SK-N-SH (cell line): ENCODE measurements at places on chromosomes 1 and 21. TPM values are rescaled to one million over a fixed set of nuclear protein-coding genes. Genes with fewer than 3 reads are reported as not detected.

DNA sequence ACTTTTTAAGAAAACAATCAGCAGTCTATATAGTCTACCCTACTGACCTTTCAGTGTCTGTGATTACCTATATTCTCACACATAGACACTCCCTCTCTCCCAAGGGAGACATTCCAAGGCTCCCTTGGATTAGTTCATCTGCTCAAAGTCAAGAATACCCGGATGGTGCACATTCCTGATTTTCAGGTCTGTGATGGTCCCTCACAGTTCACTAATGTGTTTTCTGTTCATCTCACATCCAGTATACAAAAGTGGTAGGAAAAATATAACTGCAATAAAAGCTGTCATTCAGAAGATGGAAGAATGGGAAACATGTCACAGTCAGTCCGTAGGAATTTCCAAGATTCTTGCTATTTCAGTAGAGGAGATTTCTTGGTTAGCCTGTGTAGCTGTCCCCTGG is 224.1 kb upstream of the CACYBP start:
- H3K4me1 ChIP-seq: no peaks in the 10 kb centered on the region
- no peaks in the 10 kb centered on the region for H3K36me3 ChIP-seq
- H3K27ac ChIP-seq: no peak overlapping the region

DNA sequence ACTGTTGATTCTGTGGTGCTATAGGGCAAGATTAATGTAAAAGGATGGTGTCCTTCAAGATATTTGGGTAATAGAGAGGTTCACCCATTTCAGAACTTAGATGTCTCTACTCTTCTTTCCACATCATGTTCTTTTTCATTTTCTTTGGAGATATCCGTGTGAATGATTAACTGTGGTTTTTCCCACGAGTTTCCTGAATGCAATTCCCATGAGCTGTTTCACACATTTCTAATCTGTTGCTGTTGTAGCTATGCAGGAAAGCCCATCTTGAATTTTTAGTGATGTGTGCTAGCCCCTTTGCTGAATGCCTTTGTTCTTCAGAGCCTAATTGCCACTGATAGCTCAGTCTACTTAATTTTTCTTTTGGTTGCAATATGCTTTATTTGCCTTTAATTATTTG is 27.6 kb downstream of the SNX27 start:
- peak overlapping the region; percentile 15; the same call in 1 of the 2 replicates for H3K27ac ChIP-seq
- H3K36me3 ChIP-seq: no peaks in the 10 kb centered on the region
- DNase-seq: no peak
- no peak overlapping the region for H3K4me3 ChIP-seq
- H3K27me3 ChIP-seq: no peaks in the 10 kb centered on the region

DNA sequence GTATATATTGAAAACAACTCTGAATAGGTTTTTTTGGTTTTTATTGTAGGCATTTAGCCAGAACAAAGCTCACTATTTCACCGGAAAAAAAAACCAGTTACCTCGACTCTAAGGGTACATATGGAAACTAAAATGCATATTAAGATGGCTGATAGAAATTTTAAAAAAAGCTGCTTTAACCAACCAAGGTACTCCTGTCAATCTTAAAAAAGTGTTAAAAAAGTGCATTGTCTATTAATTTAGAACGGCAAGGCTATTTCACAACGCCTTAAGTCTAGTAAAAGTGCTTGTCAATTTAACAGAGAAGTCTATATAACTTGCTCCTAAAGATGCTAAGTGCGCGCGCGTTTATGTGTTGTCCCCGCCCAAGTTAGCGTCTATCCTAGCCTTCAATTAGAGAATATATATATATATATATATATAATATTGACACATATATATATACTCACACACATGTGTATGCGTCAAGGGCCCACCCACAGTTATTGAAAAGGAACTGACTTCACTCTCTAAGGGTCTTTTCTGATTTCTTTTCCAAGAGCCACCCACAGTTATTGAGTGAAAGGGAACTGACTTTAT is 934 bp downstream of the ASPM start:
- peaks cover 14% of the 10 kb centered on the region for H3K4me1 ChIP-seq
- DNase-seq: no peak
- peak overlapping the region; percentile 89 for H3K27ac ChIP-seq
- H3K27me3 ChIP-seq: no peaks in the 10 kb centered on the region
- H3K36me3 ChIP-seq: peaks cover 17% of the 10 kb centered on the region

DNA sequence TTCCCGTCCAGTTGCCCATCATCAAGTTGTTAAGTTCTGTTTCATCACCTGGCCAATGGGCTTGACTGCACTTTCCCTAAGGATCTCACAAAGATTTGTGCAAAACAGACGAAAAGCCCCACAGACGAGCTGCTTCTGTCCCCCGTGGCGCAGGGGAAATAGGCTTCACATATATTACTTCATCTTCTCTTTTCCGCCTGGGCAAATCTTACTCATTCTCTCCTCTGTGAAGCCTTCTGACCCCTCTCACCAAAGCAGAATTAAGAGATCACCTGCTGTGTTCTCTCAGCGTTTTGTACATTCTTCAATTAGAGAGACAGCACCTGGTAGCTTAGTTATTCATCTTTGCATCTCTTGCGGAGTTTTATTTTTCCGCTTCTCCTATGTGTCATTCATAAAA is 129.8 kb downstream of the IGSF21 start:
- H3K27me3 ChIP-seq: no peaks in the 10 kb centered on the region
- H3K27ac ChIP-seq: no peak overlapping the region
- DNase-seq: no peak
- H3K36me3 ChIP-seq: no peaks in the 10 kb centered on the region

GRCh38 chr1:203519053-203519840 is 25.3 kb downstream of the OPTC start:
- no peak for DNase-seq
- no peaks in the 10 kb centered on the region for H3K27me3 ChIP-seq
- H3K4me1 ChIP-seq: peaks cover 37% of the 10 kb centered on the region
- no peak overlapping the region for H3K4me3 ChIP-seq

Gene FMO5
- 0.30 and 0.50 TPM in 2 replicates for polyA plus RNA-seq

Gene GPR37L1
- polyA plus RNA-seq: not detected in 2 replicates

DNA sequence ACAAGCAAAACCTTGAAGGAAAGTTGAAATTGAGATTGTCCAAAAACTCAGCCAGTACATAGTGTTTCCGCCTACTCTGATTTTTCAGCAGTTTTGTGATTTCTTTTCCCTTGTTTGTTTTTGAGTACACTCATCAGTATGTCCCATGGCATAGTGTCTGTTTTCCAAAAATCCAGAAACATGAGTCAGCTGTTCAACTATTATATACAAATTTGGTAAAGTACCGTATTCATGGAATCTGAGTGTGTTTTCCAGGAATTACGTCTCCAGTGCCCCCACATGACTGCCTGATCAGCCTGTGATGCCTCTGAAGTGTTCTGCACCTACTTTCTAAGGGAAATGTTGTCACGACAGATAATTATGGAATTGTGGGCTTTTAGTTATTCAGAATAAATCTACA is 186.8 kb downstream of the LTN1 start:
- no peak for DNase-seq
- no peak overlapping the region for H3K4me3 ChIP-seq
- no peaks in the 10 kb centered on the region for H3K36me3 ChIP-seq
- no peak overlapping the region for H3K27ac ChIP-seq
- no peaks in the 10 kb centered on the region; the same call in 1 of the 2 replicates for H3K4me1 ChIP-seq
- H3K27me3 ChIP-seq: no peaks in the 10 kb centered on the region

- no peak for DNase-seq
- H3K4me3 ChIP-seq: no peak overlapping the region
- no peak overlapping the region for H3K27ac ChIP-seq
- no peaks in the 10 kb centered on the region for H3K36me3 ChIP-seq
Measured at GRCh38 chr21:36550761-36551160, 70.8 kb upstream of the CLDN14 start.

- H3K4me3 ChIP-seq: no peak overlapping the region
- DNase-seq: no peak
- no peaks in the 10 kb centered on the region; the same call in none of the 2 replicates for H3K4me1 ChIP-seq
- H3K36me3 ChIP-seq: no peaks in the 10 kb centered on the region
- H3K27me3 ChIP-seq: no peaks in the 10 kb centered on the region
Measured at GRCh38 chr1:69739251-69739605, 171.5 kb downstream of the LRRC7 start.

Gene ETNK2
- polyA plus RNA-seq: 16.1 and 20.1 TPM in 2 replicates

GRCh38 chr21:14215971-14216641 is at the start of gene RBM11:
TSS of gene RBM11 (plus strand) at chr21:14216157. CDS start at chr21:14216187, 30 bp downstream.
- H3K4me3 ChIP-seq: peak within 1 kb of the TSS; percentile 55
- H3K27ac ChIP-seq: no peak within 1 kb of the TSS

Gene TNFSF4
- polyA plus RNA-seq: 25.9 and 44.6 TPM in 2 replicates

GRCh38 chr1:201254625-201255478 is 28.5 kb upstream of the PKP1 start:
- no peak overlapping the region for H3K4me3 ChIP-seq
- H3K27me3 ChIP-seq: no peaks in the 10 kb centered on the region

Gene THAP3
- polyA plus RNA-seq: 10.0 and 11.1 TPM in 2 replicates

DNA sequence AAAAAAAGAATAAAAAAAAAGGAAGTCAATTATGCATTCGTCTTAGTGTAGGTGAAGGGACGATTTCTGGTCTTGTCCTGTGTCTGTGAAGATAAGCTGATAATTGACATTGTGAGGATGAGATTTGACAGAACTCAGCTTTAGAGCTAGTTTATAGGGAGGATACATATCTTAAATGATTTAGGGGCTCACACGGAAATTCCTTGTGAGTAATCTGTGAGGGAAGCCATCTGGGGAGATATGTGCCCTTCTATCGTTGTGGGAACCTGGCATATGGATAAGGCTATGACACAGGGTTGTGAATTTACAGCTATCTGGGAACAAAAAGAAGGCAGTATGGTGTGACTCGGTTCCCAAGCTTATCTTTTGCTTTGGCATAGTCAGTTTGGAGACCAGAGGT is 71.1 kb downstream of the RABGAP1L start:
- H3K27me3 ChIP-seq: no peaks in the 10 kb centered on the region
- H3K36me3 ChIP-seq: peaks cover 2% of the 10 kb centered on the region; the same call in 1 of the 2 replicates
- H3K4me1 ChIP-seq: no peaks in the 10 kb centered on the region
- no peak for DNase-seq

- no peak overlapping the region for H3K27ac ChIP-seq
- DNase-seq: no peak
- H3K4me1 ChIP-seq: no peaks in the 10 kb centered on the region
- H3K4me3 ChIP-seq: no peak overlapping the region
- H3K36me3 ChIP-seq: no peaks in the 10 kb centered on the region
Measured at GRCh38 chr1:212328248-212328647, 43.0 kb downstream of the PPP2R5A start.

GRCh38 chr1:14949836-14950713 is 203.5 kb upstream of the TMEM51 start:
- no peak for DNase-seq
- no peaks in the 10 kb centered on the region for H3K27me3 ChIP-seq
- peaks cover 18% of the 10 kb centered on the region for H3K4me1 ChIP-seq
- no peak overlapping the region for H3K4me3 ChIP-seq

Gene DEPDC1
- 3.8 TPM in 2 replicates for polyA plus RNA-seq

- DNase-seq: peak; percentile 26
- H3K27me3 ChIP-seq: no peaks in the 10 kb centered on the region
- peaks cover 10% of the 10 kb centered on the region; the same call in 1 of the 2 replicates for H3K4me1 ChIP-seq
- no peak overlapping the region for H3K4me3 ChIP-seq
Measured at GRCh38 chr1:50750021-50750619, 209.9 kb downstream of the FAF1 start.

Gene NTMT2
- polyA plus RNA-seq: not detected in 2 replicates

Gene CHI3L2
- 0.92 and 0.97 TPM in 2 replicates for polyA plus RNA-seq

Gene SLC19A1
- 13.0 and 15.0 TPM in 2 replicates for polyA plus RNA-seq

- no peaks in the 10 kb centered on the region for H3K4me1 ChIP-seq
- no peaks in the 10 kb centered on the region for H3K36me3 ChIP-seq
- no peak overlapping the region for H3K4me3 ChIP-seq
- no peaks in the 10 kb centered on the region for H3K27me3 ChIP-seq
Measured at GRCh38 chr1:17957588-17958267, 149.9 kb upstream of the IGSF21 start.

- no peaks in the 10 kb centered on the region for H3K4me1 ChIP-seq
- H3K27ac ChIP-seq: no peak overlapping the region
- no peak for DNase-seq
- H3K27me3 ChIP-seq: no peaks in the 10 kb centered on the region
- no peak overlapping the region for H3K4me3 ChIP-seq
Measured at GRCh38 chr1:53982763-53983104, 35.3 kb downstream of the LDLRAD1 start.

Gene GCSAML
- polyA plus RNA-seq: not detected in 2 replicates

Gene THEMIS2
- polyA plus RNA-seq: 4.1 and 4.9 TPM in 2 replicates

Gene DUSP23
- polyA plus RNA-seq: 41.2 and 44.3 TPM in 2 replicates

Gene NIPAL3
- polyA plus RNA-seq: 20.3 and 28.6 TPM in 2 replicates

Gene LYSMD1
- polyA plus RNA-seq: 4.5 and 5.1 TPM in 2 replicates

Gene SIKE1
- 29.8 and 41.1 TPM in 2 replicates for polyA plus RNA-seq

Gene AKNAD1
- polyA plus RNA-seq: 0.70 and 0.71 TPM in 2 replicates

- H3K4me3 ChIP-seq: no peak overlapping the region
- no peaks in the 10 kb centered on the region for H3K36me3 ChIP-seq
- no peaks in the 10 kb centered on the region for H3K27me3 ChIP-seq
- no peaks in the 10 kb centered on the region for H3K4me1 ChIP-seq
Measured at GRCh38 chr1:29549001-29549400, 312.7 kb downstream of the PTPRU start.

GRCh38 chr1:186009039-186009737 is 275.0 kb downstream of the HMCN1 start:
- no peaks in the 10 kb centered on the region for H3K27me3 ChIP-seq
- DNase-seq: no peak
- no peak overlapping the region for H3K27ac ChIP-seq
- H3K4me1 ChIP-seq: peaks cover 16% of the 10 kb centered on the region; the same call in 1 of the 2 replicates
- H3K36me3 ChIP-seq: peaks cover 19% of the 10 kb centered on the region

DNA sequence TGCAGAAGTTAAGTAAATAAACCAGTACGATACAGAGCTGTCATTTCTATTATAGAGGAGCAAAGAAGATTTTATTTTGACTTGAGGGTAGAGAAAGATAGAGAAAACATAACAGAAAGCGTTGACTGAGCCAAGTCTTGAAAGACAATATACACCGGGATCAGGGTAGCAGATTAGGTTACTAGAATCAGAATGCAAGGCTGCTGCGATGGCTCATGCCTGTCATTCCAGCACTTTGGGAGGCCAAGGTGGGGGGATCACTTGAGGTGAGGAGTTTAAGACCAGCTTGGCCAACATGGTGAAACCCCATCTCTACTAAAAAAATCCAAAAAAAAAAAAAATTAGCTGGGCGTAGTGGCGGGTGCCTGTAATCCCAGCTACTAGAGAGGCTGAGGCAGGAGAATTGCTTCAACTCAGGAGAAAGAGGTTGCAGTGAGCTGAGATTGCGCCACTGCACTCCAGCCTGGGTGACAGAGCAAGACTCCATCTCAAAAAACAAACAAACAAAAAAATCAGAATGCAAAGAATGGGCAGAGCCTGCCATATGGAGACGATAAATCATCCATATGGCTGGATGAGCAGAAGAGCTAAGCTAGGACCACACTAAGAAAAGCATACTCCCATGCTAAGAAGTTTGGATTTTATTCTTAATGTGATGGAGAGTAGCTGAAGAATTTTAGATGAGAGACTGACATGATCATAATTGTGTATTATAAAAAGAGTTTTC is 9.9 kb upstream of the ABCD3 start:
- no peak for DNase-seq
- no peaks in the 10 kb centered on the region; the same call in 1 of the 2 replicates for H3K27me3 ChIP-seq
- H3K36me3 ChIP-seq: no peaks in the 10 kb centered on the region
- no peaks in the 10 kb centered on the region for H3K4me1 ChIP-seq

DNA sequence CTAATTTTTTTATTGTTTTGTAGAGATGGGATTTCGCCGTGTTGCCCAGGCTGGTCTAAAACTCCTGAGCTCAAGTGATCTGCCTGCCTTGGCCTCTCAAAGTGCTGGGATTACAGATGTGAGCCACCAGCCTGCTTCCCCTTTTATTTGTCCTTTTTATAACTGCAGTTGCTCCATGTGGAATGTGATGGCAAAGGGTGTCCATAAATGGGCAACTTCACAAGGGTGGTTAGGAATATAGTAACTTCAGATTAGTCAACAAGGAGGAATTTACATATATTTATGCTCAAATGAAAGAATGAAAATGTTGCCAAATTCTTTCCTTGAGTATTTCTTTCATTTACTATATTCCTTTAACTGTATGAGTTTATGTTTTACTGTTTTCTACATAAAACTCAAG is 182.9 kb downstream of the BACH1 start:
- peaks cover 7% of the 10 kb centered on the region; the same call in 1 of the 2 replicates for H3K4me1 ChIP-seq
- no peak overlapping the region for H3K4me3 ChIP-seq
- no peak overlapping the region for H3K27ac ChIP-seq
- no peaks in the 10 kb centered on the region for H3K27me3 ChIP-seq
